ENCODE measurements at places on chromosomes 5 and 9.

GRCh38 chr9:27182421-27182820 lies 73.4 kb downstream of the TEK start:
- DNase-seq = no peak

- DNase-seq = no peak
Observed at GRCh38 chr9:129525656-129526196, 95.2 kb downstream of the C9orf50 start.

DNA sequence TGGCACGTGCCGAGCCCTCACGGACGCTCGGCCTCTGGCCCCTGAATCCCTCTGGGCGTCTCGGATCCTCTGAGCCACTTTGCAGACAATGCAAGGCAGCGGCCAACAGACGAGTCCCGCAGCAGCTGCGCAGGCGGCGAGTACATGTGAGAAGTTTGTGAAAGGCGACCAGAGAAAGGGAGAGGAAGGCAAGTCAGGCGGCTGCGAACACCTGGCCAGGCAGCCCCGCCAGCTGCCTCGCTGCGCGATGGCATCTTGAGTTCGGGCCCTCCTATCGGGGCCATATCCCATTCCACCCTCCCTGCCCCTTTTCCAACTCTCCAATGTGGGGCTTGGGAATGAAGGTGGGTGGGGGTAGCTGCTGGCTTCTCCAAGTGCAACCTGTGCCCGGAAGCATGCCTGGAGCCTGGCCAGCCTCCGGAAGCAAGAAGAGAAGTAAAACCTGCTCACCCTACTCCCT lies 4.5 kb upstream of the POU4F3 start:
- DNase-seq = no peak

DNA sequence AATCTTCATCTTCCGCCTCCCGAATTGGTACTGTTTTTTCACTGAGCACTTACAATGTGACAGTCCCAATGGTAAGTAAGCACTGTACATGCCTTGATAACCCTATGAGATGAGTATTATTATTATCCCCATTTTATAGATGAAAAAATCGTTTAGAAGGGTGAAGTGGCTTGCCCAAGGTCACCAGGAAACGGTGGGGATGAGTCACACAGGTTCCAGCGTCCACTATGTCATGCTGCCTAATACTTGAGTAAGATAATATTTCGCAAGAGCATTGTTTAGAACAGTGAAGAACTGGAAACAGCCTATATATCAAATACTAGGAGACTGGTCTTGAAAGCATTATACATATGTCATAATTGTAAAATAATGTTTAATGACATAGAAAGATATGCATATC lies 12.9 kb downstream of the HAND1 start:
- DNase-seq = no peak

GRCh38 chr5:63805151-63805550 lies 157.1 kb downstream of the HTR1A start:
- DNase-seq = no peak

GRCh38 chr9:89690334-89690912 lies 85.6 kb downstream of the GADD45G start:
- no peak for DNase-seq

DNA sequence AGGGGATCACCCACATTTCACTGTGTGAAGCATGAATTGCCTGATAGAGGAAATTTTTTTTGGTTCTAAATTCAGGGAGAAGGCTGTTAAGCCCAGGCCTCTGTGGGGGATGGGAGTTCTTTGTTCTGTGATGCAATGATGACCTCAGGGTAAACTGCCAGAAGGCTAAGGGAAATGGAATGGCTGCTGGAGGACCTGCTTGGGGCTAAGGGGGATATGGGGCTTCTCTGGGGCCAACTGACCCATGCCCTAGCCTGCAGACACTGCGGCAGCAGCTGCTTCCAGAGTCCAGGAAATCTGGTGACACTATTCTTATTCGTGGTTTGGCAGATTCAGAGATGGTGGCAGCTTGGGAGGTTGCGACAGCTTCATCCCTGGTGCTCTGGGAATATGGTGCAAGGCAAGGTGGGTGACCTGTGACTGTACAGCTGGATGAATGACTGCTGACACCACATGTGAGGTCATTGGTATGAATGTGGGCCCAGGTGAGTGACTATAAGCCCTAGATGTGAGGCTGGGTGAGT lies 30.3 kb downstream of the VCP start:
- DNase-seq = no peak

DNA sequence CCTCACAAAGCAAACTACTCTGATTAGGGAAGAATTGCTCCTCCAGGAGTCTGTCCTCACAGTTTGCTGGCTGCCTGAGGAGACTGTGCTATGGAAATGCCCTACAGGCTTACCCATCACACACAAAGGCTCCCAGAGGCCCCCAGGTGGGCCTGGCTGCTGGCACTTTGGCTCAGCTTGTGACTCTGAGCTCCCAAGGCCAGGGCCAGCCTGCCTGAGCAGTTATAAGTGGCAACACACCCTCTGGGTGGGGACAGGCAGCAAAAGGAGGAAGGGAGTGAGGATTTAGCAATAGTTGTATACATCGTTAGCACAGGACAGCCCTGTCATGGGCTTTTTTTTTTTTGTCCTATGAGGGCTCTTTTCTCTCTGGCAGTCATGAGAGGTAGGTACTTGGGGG lies 103.5 kb downstream of the DAPK1 start:
- no peak for DNase-seq

- DNase-seq = no peak
Observed at GRCh38 chr5:143619040-143619439, 192.9 kb upstream of the HMHB1 start.

DNA sequence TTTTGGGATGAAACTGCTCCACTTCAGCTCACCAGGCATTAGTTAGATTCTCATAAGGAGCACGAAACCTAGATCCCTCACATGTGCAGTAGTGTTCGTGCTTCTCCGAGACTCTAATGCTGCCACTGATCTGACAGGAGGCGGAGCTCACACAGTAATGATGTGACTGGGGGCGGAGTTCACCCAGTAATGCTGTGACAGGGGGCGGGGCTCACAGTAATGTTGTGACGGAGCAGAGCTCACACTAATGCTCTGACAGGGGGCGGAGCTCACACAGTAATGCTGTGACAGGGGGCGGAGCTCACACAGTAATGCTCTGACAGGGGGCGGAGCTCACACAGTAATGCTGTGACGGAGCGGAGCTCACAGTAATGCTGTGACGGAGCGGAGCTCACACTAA lies 27.1 kb upstream of the LRRC14B start:
- DNase-seq = no peak

DNA sequence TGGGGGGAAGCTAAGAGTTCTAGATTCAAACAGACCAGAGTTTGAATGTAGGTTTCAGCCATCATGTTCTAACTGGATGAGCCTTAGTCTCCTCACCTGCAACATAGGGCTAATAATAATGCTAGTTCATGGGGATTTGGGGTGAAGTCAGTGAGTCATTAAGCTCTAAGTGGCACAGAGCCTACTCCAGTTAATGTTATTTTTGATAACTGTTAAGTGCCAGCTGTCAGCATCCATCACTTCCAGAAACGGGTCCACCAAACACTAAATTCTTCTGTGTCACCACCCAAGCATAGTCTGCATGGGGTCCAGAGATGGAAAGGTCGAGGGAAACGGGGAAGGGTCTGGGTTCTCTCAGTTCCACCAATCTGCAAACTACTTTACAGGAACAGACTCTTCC lies 1.8 kb upstream of the TSC1 start:
- no peak for DNase-seq

- DNase-seq = no peak
Observed at GRCh38 chr9:77857513-77858259, 173.9 kb downstream of the GNAQ start.

DNA sequence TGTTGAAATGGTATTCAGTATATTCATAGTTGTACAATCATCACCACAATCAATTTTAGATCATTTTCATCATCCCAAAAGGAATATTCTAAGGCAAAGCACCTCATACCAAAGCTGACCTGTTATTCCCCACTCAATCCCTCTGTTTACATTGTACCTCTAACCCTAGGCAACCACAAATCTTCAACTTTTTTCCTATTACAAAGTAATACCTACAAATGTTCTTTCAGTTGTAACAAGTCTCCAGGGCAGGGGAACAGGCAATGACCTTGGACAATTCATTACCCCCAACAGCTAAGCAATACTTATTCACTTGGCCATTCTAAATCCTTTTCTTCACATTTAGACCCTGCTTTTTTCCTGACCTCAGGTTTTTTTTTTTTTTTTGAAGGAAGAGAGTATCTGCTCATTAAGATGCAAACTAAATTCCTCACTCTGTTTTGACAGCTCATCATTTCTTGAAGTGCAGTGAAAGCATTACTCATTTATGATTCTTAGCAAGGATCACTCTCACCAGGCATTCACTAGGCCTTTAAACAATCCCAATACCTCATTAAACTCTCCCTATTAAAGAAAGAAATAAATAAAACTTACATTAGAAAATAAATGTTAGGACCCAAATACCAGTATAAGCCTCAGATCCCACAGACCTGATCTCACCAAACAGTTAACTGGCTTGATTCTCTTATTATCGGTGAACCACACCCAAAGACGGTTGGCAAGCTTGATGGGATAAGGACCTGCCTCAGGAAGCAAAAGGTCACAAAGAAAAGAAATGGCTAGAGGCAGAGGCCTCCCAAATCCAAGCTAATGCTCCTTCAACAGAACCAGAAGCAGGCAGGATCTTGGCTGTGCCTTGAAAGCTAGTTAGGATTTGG lies 15.3 kb downstream of the MTMR12 start:
- no peak for DNase-seq

DNA sequence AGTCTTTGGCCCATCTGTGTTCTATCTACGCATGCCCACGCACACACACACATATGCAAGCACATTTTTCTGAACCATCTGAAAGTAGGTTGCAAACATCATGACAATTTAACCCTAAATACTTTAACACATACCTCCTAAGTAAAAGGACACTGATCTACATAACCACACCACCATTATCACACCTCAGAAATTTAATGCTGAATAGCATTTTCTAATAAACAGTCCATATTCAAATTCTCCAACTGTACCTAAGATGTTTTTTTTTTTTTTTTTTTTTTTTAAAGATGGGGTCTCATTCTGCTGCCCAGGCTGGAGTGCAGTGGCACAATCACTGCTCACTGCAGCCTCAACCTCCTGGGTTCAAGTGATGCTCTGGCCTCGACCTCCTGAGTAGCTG lies 35.5 kb downstream of the DDX31 start:
- no peak for DNase-seq

DNA sequence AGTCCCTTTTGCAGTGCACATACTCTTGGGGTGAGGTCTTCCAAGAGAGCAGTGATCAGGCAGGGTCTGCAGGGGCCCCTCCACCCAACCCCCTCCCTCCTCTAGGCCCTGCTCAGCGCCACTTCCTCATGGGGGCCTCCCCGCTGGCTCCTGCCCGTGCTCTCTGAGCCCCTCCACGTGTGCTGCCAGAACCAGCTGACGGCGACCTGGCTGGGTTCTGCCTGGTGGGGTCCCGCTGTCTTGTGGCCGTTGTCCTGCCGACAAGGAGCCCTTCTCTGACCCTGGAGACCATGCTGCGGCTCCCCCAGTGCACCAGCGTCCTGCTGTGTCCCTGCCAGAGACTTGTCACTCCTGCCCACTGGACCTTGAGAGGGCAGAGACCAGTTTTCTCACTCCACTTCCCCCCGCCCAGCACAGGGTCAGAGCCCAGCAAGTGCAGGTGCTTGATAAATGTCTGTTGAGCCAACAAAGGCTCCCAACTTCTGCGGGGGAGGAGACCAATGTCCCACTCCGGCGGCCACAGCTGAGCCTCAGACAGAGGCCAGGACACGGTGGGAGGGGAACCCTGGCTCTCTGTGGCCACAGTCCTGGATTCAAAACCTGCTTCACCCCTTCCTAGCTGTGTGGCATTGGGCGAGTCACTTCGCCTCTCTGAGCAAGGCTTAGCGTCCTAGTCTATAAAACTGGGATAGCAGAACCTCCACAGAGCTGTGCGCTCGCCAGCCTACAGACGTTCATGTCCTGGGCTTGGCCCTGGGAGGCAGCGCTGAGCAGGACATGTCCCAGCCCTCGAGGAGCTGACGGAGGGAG lies 24.8 kb downstream of the SARDH start:
- DNase-seq = no peak

- no peak for DNase-seq
Observed at GRCh38 chr9:33165263-33166151, 1.6 kb downstream of the B4GALT1 start.

DNA sequence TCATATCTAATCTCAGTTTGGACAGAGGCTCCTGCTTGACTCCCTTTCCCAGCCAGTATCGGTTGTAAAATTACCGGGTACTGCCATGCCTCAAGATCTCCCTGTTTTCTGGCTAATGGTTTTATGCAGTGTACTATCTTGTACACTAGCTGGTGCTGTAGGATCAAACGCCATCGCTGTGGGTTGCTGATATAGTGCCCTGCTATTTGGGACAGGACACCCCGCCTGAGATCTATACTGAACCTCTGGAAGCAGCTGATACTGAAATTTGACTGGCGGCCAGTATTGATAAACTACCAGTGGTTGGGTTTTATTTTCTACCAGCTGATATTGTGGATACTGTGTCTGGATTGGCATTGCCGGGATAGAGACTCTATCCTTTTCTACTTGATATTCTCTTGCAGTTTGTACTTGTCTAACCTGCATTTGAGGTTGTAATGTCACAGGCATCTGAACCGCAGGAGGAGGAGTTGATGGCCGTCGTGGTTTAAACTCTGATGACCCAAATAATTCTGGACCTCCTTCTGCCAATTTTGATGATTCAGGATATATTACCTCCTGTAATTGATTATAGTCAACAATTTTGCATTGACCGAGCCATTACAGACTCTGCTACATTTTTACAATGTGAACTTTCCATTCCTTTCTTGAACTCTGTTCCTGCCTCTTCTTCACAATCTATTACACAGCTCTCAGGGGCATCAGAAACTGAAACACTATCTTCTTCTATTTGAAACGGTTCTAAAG lies 112.5 kb upstream of the LARP1 start:
- no peak for DNase-seq

- DNase-seq = no peak
Observed at GRCh38 chr5:676699-677076, 16.5 kb downstream of the TPPP start.

- DNase-seq = no peak
Observed at GRCh38 chr5:169474226-169474625, 109.3 kb upstream of the SPDL1 start.

DNA sequence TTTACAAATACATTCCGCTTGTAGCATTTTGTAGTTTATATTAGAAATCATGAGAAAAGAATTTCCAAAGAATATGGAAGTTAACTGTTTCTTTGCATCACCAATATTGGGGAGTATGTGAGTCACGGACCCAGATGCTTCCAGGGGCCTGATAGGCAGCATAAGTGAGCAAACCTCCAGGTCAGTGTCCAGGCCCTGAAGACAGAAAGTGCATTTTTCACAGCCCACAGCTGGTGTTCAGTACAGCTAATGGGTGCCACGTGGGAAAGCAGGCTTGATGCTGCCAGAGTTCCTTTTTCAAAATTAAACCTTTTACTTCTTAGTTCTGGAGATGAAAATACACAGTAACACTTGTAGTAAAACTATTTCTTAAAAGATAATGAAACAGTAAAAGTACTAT lies 454.4 kb upstream of the ACTBL2 start:
- DNase-seq = no peak

Data from activated gamma-delta T cell treated with anti-CD3 and anti-CD28 coated beads, Interleukin-2, amount 50 U/mL, for 16 hours (primary cell).